Cerebellar nuclear complex (tissue), 1 donor: ENCODE measurements at places on chromosomes 2 and 18.

DNA sequence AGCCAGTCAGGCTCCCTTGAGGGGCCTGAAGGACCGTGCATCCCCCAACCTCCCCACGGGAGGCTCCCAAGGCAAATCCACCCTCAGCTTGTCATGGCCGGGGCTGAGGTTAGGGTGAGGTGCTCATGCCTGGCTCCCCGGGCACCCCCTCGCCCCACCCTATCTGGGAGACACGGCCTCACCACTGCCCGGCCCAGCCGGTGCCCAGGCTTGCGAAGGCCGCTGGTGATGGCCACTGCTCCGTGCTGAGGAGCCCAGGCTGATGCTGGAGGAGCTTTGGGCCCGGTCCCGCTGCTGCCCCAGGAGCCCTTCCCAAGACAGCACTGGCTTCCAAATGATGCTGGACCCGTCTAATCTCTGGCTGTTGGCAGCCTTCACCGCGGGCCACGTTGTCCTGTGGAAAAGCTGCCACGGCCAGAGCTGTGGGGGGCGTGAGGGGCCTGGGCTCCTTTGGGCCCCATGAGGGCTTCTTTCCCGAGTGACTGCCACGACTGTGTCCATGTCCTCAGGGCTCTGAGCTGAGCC is 135.7 kb upstream of the CTDP1 start:
- no peak for DNase-seq

- DNase-seq, result no peak
Observed at GRCh38 chr2:161415034-161415986, 787 bp upstream of the TBR1 start.

GRCh38 chr2:198441901-198442300 is 637.5 kb downstream of the PLCL1 start:
- DNase-seq, result no peak

DNA sequence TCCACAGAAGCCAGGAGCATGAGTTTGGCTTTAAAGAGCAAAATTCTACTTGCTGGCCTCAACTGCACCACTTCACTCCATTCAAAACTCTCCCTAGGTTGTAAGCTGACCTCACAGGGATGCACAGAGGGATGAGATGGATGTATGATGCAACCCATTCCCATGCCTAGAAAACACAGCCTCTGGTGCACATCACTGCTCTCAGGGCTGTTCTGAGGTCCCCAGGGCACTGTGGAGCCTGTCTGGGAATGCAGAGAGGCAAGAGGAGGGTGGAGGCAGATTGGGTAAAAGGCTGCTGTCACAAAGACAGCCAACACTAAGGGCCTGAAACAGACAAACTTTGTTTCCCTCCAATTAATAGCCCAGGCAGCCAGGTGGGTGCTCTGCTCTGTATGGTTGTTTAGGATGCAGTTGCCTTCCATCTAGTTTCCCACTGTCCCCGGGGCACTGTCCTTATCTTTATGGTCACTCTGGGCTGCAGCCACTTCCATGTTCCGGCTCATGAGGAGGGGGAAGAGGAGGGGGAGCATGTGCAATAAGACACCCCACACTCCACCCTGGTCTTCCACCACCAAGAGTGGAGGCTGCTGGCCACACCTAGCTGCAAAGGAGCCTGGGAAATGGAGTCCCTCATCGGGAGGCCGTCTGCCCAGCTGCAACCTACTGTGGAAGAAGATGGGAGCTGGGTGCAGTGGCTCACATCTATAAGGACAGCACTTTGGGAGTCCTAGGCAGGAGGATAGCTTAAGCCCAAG is 7.0 kb downstream of the GPR45 start:
- no peak for DNase-seq

DNA sequence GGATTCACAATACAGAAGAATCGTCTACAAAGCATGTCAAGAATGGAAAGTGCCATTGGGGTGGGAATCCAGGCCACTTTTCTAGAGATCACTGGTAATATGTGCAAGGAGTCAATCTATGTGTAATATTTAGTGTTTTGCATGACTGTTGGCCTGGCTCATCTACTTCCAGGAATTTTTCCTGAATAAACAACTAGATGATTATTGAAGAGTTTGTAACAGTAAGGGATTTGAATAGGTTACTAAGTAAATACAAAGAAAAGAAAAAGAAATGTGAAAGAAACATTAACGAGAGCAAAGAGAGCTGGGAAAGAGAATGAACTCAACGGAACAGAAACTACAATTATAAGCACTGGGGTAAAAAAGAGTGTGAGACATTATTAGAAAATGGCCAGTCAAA is 406.0 kb downstream of the TGIF1 start:
- DNase-seq, result no peak

- no peak for DNase-seq
Observed at GRCh38 chr2:149020432-149020851, 18.1 kb upstream of the LYPD6B start.

- no peak for DNase-seq
Observed at GRCh38 chr2:192267484-192267883, 72.8 kb upstream of the TMEFF2 start.

GRCh38 chr2:42095923-42096408 is 48.1 kb downstream of the PKDCC start:
- no peak for DNase-seq

DNA sequence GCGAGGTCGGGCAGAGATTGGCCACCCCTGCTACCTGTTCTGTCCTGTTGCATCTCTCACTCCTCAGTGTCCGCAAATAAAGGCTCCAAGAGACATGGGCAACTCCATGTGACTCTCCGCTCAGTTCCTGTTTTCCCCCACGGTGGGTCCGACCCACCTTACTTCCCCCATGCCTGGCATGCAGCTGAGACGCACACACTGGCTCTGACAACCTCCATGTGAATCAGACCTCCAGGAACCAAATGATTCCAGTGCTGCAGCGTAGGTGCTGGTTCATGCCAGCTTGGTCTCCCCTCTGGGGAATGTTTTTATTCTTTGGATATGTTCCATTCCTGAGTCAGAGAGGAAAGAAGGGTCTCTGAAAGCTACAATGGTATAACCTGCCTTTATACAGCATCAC is 221.5 kb downstream of the SH3RF3 start:
- no peak for DNase-seq

- DNase-seq, result no peak
Observed at GRCh38 chr2:205139822-205140463, 542.4 kb upstream of the NRP2 start.

DNA sequence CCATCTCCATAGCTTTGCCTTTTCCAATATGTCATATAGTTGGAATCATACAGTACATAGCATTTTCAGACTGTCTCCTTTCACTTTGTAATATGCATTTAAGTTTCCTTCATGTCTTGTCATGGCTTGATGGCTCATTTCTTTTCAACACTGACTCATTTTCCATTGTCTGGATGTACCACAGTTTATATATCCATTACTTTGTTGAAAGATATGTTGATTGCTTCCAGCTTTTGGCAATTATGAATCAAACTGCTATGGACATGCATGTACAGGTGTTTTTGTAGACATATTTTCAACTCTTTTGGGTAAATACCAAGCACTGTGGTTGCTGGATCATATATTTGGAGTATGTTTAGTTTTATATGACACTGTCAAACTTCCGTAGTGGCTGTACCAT is 26.3 kb downstream of the ACSL3 start:
- no peak for DNase-seq

DNA sequence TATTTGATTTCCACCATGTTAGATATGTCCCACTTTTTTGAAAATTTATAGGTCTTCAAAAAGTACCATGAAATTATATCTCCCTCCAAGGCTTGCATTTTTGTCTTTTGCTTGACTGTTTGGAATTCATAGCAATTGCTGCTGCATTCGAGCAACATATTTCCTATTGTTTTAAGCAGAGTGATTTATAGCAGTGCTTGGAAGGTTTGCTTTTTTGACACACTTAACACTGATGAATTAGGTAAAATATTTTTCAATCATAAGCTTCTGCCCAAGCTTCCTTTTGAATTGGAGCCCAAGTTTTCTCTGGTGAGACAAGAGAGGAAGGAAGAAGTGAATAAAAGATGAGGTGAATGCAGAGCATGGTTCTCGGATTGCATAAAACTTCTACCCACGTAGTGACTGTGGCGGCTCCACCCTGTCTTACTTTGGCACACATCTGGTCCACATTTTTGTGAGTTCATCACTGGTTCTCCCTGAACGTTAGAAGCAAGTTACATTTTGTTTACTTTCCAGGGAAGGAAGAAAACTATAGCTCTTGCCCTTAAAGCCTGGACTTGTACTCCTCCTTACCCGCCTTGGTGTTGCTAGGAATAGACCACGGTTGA is 667.0 kb downstream of the TSN start:
- DNase-seq, result no peak

- DNase-seq, result no peak
Observed at GRCh38 chr2:176473177-176473576, 203.9 kb downstream of the MTX2 start.

DNA sequence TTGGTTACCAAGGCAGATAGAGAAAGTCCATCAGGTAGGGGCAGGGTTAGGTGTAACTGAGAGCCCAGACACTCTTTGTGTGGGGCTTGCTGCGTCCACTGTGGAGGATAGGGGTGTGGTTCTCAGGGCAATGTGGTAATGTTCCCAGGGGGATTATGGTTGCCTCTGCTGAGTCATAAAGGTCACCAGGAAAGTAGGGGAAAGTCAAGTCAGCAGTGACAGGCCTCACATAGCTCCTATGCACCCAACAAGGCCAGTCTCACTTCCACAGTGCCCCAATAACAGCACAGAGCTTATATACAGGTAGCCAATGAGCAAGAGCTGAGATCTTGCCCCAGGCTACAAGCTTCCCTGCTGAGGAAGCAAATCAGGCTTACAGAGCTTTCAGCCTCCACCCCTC is 1438.0 kb upstream of the ZEB2 start:
- no peak for DNase-seq

DNA sequence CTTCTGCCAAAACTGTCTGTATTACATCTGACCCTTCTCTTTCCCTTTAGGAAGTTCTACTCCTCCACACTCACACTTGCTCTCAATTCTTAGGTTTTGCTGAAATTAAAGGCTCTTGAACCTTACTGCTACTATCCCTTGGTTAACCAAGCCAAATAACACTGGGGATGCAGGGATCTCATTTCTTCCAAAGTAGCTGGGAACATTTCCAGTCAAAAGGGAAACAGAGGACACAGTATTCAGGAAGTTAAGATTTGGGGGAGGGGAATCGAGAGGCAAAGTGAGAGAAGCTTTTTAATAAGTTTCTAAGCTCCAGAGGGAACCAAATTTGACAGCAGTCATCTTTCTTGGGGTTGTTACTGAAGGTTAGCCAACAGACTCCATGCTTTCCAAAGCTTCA is 6.2 kb downstream of the SEPTIN2 start:
- no peak for DNase-seq

DNA sequence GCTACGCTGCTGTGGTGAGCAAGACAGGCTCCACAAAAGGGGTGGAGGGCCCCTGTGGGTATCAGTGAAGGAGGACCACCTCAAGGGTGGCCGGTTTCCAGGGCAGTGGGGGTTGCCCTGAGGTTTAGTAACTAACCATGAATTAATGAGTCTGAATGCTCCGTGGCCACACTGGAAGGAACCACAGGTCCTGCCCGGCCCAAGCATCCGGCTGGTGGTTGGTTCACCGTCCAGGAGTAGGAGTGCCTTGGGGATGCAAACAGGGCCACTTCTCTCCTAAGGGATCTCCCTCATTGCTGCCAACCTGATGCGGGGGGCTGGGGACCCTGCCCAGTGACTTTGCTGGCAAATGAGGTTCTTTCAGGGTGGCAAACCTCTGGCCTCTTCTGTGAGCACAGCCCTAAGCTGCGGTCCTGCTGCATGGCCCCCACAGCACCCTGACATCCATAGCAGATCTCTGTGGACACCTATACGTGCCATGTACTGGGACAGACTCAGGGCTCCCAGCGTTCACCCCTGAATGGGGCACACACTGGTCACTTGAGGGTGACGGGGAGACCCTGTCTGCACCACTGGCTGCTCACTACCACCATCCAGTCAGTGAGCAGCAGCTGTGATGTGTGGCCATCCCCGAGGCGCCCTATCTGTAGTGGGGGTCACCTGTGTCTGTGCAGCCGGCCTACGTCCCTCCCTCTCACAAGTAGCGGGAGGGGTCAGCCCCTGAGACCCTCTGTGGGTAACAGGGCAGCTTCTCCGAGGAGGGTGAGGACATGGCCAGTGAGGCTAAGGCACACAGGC is 41.6 kb downstream of the HS6ST1 start:
- DNase-seq, result no peak

- no peak for DNase-seq
Observed at GRCh38 chr2:59830601-59831000, 722.9 kb downstream of the BCL11A start.

DNA sequence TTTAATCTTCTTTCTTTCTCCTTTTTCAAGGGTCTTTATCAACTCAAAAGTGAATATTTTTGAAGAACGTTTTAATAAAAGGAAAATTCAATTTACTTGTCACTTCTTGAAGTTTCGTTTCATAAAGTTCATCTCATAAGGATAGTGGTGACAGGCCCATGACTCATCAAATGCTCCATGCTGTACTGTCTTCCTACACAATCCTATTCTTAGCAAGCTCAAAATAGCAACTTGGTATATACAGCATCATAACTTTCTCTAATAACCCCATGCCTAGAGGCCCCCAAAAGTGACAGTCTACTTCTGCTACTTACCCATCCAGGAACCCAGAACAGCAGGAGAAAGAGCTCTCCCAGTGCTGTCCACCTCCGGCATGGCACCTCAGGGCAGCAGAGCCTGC is 7.7 kb downstream of the FBXO15 start:
- no peak for DNase-seq

- no peak for DNase-seq
Observed at GRCh38 chr18:36335476-36336279, 38.2 kb downstream of the FHOD3 start.

- no peak for DNase-seq
Observed at GRCh38 chr2:216283038-216283900, 89.0 kb downstream of the MARCHF4 start.

DNA sequence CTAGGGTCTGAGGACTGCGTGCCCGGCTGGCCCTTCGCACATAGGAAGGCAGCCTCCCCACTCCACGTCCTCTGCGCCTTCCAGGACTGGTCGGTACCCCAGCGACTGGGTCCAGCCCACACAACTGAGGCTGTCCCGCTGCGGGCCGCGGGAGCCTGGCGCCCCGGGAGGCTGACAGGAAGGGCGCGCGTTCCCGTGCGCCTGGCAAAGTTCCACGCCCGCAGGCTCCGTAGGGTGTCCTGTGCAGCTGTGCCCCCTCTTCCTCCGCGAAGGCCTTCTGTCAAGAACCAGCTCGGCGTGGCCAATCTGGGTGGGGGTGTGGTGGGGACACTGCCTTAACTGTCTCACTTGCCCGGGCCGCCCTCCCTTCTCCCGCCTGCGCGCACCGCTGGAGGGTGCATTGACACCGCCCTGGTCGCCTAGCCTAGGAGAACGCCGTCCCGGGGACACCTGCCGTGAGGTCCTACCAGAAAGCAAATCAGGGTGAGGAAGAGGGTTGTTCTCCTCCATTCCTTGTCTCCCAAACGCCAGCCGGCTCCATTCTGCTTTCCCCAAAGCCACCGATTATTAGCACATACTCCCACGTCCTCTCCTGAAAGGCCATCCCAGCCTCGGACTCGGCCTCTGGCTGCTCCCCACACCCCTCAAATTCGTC is 618 bp upstream of the LYPD1 start:
- DNase-seq, result no peak

DNA sequence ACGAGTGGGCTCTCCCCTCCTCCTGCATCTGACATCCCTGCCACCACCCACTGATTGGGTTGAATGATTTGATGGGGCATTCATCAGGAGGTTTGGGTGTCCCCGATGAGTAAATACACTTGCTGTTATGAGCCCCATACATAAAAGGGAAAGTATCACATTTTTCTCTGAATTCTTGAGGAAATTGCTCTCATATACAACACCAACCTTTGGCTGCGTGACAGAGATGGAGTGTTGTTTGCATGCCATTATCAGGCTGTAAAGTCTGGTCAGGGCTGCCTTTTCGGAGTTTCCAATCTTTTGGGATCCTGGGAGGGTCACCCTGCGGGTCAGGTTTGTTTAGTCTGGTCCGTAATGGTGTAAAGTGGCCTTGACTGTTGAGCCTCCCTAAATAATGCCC is 227.9 kb upstream of the SPRED2 start:
- DNase-seq, result no peak
